ENCODE measurements at places on chromosomes 2 and 18.

GRCh38 chr2:234334756-234335155, 162.1 kb downstream of the ARL4C start:
- no peak for DNase-seq

DNA sequence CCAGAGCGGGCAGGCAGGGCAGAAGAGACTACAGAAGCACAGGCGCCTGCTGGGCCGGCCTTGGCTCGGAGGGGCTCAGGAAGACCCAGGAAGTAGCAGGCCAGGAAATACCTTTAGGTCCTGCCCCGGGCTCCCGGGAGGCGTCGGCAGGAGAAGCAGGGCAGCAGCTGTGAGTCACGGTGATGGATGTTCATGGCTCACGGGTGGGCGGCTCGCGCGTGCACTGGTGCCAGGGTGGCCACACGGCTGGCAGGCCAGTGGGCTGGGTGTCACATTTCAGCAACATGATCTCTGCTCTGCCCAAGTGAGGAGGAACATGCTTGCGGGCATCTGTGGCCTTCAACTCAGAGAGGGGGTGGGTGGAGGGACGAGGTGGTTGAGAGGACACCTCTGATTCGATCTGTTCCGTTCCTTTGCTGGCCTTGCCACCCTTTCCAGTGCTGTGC, 139.3 kb downstream of the KLHL29 start:
- no peak for DNase-seq

DNA sequence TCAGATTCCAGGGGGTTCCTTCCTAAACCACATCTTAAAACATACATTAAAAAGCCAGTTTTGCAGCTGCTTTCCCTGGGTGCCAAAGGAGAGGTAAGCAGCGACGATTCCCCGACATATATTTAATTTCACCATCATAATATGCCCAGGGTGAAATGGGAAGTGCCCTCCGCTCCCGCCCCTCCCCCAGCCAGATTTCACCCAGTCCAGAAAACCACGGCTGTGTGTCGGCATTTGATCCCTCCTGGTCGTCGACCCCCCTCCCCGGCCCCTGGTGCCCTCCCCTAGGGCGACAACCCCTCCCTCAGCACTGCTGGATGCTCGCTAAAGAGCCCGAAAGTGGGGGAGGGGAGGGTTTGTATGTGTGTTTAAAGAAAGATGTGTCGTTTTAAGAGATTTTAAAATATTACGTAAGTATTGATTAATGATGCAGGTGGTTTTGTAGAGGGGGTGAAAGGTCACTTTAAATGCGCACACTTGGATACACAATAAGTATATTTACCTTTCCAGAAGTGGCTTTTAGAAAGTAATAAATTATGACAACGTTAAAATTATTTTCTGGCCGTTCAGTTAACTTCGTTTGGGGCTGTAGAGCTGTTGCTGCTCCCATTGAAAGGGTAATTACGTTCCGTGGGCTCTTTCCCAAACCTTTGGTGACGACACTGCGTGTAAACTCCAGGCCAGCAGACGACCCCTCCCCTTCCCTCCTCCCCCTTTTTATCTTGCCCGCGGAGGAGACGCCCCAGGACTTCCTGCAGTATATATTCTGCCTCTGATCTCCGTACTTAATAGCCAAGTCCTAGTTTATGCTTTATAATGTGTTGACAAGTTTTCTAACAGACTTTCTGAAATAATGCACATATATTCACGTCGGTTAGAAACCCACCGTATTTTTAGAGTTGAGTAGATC, 3.4 kb upstream of the BCL11A start:
- DNase-seq, result no peak

GRCh38 chr2:123116595-123116994, 908.5 kb upstream of the CNTNAP5 start:
- DNase-seq, result no peak

GRCh38 chr18:12038082-12038638, 55.5 kb upstream of the ANKRD62 start:
- DNase-seq, result no peak

- no peak for DNase-seq
Measured at GRCh38 chr2:237137626-237138323, 52.1 kb downstream of the COPS8 start.

Measured in stimulated activated CD4-positive, alpha-beta T cell treated with anti-CD3 and anti-CD28 coated beads, Interleukin-15, amount 100 ng/mL, for 48 hours (primary cell).